NCI-H1417 treated with DMSO at 0.1 percent for 48 hours (cell line): ENCODE measurements at places on chromosomes 5 and 9.

DNA sequence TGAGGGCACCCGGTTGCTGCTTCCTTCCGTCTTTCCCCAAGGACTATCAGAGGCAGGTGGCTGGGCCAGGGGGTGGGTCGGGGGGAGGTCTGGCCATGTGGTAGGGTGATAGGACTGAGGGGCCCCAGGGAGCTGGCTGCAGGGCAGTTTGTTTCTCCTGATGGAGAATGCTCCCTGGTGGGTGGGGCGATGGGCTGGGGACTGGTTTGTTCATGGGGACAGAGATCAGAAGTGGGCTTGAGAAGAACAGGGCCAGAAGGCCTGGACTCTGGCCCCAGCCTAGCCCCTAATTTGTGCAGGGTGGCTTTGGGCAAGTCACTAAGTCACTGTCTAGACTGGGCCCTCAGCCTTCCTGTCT, 117.4 kb downstream of the RGS3 start:
- no peak for DNase-seq

GRCh38 chr5:17196697-17197096, 20.7 kb upstream of the BASP1 start:
- no peak for DNase-seq

GRCh38 chr9:8020186-8020585, 220.6 kb upstream of the DMAC1 start:
- DNase-seq, result no peak

- DNase-seq, result no peak
These were observed 182.2 kb downstream of the TMC1 start for GRCh38 chr9:72703574-72703973.

- no peak for DNase-seq
These were observed 26.4 kb downstream of the ZFAND5 start for GRCh38 chr9:72338631-72339030.

GRCh38 chr9:121818016-121818661, 166.7 kb downstream of the DAB2IP start:
- DNase-seq, result no peak

- no peak for DNase-seq
These were observed 227.4 kb downstream of the NR3C1 start for GRCh38 chr5:143176048-143176447.

DNA sequence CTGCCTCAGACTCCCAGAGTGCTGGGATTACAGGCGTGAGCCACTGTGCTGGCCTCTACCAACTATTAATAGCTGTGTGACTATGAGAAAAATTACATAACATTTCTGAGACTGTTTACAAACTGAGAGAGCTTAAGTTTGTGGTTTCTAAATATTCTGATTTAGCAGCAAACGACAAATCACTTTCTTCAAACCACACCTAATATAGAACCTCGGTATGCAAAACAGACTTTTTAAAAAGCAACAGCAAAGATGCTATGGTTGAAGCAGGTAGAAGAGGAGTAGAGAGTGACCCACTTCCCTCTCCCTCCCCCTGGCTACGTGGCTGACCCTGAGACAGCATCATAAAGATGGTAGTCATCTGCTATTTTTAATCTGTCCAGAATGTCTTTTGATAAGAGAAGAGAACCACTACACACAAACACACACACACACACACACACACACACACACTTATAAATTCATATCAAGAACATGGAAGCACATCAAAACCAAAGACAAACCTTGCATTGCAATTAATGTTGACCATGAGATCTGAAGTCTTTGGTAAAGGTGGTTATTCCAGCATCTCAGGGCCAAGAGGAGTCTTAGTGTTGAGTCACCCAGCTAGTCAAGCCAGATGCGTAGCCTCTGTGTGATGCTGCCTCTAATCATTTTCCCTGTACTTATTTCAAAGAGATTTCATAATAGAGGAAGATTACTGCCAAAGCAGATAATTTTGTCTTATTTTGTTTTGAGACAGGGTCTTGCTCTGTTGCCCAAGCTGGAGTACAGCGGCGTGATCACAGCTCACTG, 58.1 kb upstream of the TMEM215 start:
- no peak for DNase-seq

DNA sequence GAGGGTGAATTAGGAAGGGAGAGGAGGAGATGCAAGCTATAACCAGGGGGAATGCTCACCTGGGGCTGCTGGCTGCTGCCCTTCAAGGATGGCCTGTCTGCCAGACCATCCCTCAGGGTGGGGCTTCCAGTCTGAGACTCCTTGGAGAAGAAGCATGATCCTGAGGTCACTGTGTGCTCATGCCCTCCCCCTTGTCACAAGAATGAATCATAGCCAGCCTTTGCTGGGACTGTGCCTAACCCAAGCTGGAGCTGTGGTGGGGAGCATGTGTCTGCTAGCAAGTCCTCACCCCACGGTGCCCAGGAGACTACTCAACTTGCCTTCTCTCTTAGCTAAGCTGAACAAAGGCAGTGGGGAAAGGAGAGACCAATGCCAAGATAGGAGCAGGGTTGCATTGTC, 463.6 kb downstream of the SPOCK1 start:
- DNase-seq, result no peak

DNA sequence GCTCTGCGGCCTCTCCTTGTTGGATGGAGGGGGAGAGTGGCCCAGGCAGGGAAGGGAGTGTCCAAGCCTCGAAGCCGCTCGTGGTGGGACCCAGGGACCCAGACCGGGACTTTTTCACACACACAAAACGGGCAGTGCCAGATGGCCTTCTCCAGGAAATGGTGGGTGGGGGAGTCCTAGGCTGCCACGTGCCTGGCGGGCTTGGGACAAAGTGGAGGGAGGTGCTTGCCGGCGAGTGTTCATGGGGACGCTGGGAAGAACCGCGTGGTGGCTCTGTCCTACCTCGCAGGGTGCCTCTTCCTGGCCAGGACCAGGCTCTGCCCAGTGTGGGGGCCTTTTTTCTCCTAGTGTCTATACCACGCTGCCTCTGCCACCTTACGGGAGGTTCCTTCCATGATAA, 155.0 kb upstream of the COL5A1 start:
- no peak for DNase-seq

GRCh38 chr5:111746791-111747190, 10.2 kb downstream of the NREP start:
- no peak for DNase-seq

DNA sequence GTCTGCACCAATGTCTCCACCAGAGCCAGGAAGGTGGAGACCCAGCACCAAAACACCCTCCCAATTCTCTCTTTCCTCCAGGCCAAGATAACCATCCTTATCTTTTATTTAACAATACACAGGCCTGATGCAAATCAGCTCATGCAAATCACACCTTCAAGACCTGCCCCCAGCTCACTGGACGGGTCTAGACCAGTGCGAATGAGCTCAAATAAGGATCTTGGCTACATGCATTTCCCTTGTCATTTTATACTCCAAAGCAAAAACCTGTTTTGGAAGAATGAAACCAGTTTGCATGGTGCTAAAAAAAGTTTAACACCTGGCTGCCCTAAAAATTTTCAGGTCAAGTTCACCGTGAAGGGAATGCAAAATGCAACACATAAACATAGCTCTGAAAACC, 31.9 kb upstream of the DAPK1 start:
- DNase-seq, result no peak

DNA sequence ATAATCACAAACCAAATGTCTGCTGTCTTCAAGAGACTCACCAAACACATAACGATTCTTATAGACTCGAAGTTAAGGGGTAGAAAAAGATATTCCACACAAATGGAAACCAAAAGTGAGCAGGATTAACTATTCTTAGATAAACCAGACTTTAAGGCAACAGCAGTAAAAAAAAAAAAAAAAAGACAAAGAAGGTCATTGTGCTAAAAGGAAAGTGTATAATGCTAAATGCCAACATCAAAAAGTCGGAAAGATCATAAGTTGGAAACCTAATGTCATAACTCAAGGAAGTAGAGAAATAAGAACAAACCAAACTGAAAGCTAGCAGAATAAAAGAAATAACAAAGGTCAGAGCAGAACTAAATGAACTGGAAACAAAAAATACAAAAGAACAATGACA, 714.6 kb downstream of the SEMA5A start:
- DNase-seq, result no peak

DNA sequence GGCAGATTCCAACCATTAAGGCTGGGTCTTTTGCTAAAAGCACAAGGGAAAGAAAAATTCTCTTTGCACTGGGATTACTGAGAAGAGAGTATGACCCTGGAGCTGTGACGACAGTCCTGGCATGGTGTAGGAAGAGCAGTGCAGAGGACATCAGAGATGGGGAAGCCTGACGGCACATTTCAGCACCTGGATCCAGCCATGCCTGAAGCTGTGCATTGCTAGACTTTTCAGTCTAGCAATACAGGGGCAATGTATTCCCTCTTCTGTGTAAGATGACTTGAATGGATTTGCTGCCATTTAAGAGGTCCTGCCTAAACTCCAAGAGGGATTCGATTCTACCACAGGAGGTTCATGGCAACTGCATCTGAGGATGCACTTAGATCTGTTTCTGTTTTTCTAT, 12.3 kb upstream of the MRNIP start:
- DNase-seq, result no peak

- DNase-seq, result no peak
These were observed 101.1 kb downstream of the ISL1 start for GRCh38 chr5:51484326-51484725.

DNA sequence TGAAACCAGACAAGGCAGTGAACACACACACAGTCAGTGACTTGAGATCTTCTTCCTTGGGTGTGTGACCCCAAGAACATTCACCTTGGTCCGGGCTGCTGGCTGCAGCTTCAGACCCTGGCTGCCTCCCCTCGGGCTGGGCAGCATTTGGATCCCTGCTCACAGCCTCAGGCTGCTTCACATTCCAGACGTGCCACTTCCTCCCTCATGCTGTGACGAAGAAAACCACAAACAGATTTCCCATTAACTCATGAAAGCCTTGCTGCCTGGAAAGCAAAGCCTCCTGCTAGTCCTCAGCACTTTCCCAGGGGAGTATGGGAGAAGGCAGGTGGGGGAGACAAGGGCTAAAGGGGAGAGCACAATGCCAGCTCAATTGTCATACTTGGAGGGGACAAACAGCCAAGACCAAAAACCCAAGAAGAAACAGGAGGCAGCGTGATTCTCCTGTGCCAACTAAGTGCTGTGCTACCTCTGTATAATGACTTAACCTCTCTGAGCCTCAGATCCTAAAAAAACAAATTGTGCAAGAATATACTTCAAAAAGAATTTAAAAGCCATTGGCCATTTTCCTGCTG, 594.6 kb upstream of the BRINP1 start:
- no peak for DNase-seq

GRCh38 chr5:112948458-112948857, 26.4 kb upstream of the REEP5 start:
- no peak for DNase-seq

- no peak for DNase-seq
These were observed 20.5 kb downstream of the SWI5 start for GRCh38 chr9:128296340-128297220.

- DNase-seq, result no peak
These were observed 278.2 kb downstream of the PSAT1 start for GRCh38 chr9:78575081-78575480.

DNA sequence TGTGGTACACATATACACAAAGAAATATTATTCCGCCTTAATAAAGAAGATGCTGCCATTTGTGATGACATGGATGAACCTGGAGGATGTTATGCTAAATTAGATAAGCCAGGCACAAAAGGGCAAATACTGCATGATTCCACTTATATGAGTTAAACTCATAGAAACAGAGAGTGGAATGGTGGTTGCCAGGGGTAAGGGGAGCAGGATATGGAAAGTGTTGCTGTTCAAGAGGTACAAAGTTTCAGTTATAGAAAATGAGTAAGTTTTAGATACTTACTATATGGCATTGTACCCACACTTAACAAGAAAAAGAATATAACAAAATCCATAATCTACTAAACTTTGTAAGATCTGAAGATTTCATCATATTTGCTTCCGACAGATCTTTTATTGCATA, 252.2 kb downstream of the SYK start:
- no peak for DNase-seq

GRCh38 chr9:107751567-107752210, 262.1 kb upstream of the KLF4 start:
- DNase-seq, result no peak

GRCh38 chr9:1869843-1870242, 145.3 kb upstream of the SMARCA2 start:
- no peak for DNase-seq

- DNase-seq, result no peak
These were observed 176.9 kb upstream of the SLC12A2 start for GRCh38 chr5:127906562-127907204.
